Right ventricle myocardium superior (tissue), 1 donor: ENCODE measurements at places on chromosomes 16 and 17. TPM values are rescaled to one million over a fixed set of nuclear protein-coding genes. Genes with fewer than 3 reads are reported as not detected.

GRCh38 chr17:65455972-65456343 is 105.5 kb downstream of the AXIN2 start:
- no peak for DNase-seq

The GAS2L2 gene
- total RNA-seq, result 0.11 TPM

- no peak for DNase-seq
Observed at GRCh38 chr16:76959166-76959565, 231.8 kb upstream of the MON1B start.

DNA sequence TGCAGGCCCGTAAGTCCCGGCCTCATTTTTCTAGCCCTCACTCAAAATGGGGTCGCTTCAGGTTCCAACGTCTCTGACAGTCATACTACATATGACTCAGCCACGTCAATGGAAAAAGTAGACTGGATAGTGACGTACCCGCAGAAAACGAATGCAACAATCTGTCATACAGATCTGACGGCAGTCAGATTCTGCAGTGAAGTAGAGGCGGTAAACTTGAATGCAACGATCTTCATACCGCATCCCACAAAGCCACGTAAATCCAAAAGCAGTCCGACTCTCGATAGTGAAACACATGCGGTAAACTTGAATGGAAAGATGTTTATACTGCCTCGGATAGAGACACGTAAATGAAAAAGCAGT is 38.4 kb upstream of the ARL4D start:
- DNase-seq, result no peak

GRCh38 chr17:83131401-83132011 is 52.1 kb downstream of the METRNL start:
- peak; percentile 31 for DNase-seq

The MMP28 gene
- 1.2 TPM for total RNA-seq

The NPIPA3 gene
- 0.65 TPM for total RNA-seq
